ENCODE measurements at places on chromosomes 2 and 18.

GRCh38 chr2:55048508-55049042, 1.7 kb downstream of the RTN4 start:
- DNase-seq: peak; percentile 75

DNA sequence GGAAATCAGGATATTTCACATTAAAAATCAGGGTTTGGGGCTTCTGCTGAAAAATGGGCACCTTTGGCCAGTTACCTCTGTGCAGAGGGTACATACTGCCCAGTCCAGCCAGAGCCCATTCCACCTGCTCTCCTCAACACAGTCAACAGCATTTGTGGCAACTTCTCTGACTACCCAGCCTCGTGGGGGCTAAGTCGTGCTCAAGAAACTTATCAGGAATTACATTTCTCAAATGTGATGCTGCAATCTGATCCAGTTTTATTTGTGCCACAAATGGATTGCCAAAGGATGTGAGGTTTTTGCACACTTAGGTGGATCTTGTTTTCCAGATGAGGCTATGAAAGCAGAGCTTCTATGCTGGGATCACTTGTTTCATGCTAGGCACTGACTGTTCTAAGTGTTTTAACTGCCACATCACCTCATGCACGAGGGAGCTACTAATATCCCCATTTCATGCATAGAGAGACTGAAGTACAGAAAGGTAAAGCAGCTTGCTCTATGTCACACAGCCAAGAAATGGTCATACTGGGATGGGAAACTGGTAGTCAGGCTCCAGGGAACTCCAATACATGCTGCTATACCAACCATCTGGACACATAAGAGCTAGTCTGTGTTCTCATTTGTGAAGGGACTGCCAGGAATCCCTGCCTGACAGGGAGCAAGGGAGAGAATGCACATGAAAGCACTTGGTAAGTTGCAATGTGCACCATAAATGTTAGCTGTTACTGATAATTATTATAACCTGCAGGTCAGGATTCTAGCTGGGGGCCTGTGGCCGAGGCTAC, 89.0 kb upstream of the HK2 start:
- no peak for DNase-seq

DNA sequence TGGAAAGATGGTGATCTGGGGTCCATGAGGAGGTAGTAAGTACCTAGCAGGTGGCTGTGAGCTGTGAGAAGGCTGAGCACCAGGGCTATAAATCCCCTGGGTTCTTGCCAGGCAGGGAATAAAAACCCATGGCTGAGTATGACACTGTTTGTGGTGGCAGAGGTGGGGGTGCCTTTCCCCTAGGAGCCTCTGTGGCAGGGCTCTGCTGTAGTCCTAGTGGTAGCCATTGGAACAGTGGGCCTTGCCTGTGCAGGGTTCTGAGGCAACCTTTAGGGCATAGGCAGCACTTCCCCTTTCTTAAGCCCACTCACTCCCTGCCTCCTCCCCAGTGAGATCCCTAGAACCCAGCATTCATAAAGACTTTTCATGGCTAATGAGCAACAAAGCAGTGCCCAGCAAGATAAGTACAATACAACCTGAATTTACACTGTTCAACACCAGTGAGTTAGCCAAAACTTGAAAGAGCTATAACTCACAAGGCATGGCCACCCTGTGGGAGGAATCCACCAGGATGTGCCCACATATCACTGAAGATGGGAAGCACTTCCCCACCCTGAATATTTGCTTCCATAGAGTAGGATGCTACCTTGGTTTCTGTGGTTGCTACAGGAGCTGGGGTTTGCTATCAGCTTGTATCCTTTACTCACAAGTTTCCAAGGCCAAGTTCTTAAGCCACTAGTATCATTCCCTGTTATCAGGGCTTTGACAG, 100.9 kb upstream of the NEUROD1 start:
- peak; percentile 25 for DNase-seq

GRCh38 chr2:119522671-119523070, 1.6 kb downstream of the SCTR start:
- no peak for DNase-seq

DNA sequence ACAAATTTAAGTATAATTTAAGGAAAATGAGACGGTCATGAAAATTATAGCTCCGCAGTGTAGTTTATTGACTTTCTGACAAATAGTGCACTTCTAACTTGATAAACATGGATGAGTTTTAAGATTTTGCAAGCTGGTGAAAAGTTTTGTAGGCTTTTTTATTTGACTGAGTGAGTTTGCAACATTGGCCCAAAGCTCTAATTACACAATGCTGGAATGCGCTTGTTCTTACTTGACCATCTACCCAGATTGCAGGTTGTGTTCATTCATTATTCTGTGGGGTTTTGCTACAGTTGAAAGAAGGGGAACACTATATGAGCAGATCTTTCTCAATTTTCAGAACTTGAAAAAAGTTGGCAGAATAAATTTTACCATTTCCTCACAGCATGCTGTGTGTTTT, 13.5 kb downstream of the SPOPL start:
- DNase-seq: no peak

GRCh38 chr2:124318913-124319312, 293.8 kb downstream of the CNTNAP5 start:
- no peak for DNase-seq

- DNase-seq: no peak
Observed at GRCh38 chr18:3691705-3692104, 241.7 kb downstream of the TGIF1 start.

DNA sequence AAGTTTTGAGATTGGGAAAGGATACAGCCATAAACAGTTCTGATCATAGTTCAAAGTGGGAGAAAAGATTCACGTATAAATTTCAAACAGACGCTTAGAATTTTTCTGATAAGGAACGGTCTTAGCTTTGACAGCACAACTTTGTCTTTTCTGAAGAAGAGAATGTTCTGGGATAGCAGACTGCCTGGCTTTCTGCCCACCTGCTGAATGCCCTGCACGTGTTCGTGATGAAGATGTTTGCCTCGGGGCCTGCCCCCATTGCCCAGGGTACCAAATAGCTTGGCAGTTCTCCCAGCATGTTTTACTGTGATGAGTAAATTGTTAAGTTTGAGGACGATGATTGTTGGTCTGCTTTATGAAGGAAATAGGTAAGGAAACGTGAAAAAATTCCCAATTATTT, 4.6 kb downstream of the MRPL33 start:
- no peak for DNase-seq

- DNase-seq: no peak
Observed at GRCh38 chr2:118340103-118340502, 251.8 kb downstream of the INSIG2 start.

DNA sequence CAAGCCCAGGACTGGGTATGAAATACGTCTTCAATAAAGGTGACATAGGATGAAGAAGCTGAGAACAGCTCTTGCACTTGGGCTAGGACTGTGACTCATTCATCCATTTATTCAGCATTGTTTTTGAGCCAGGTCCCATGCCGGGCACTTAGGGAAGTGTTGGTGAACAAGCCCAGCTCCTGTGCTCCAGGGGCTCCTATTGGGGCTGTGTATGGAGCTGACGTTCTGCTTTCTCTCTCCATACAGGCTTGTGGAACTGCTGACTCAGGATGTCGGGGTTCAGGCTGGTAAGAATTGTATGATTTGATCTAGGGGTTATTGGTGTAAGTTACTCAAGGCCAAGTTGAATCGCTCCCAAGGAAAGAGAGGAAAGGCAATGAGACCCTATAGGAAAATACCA, 24.0 kb downstream of the MYO7B start:
- no peak for DNase-seq

- DNase-seq: no peak
Observed at GRCh38 chr2:132477436-132477835, 60.8 kb downstream of the GPR39 start.

DNA sequence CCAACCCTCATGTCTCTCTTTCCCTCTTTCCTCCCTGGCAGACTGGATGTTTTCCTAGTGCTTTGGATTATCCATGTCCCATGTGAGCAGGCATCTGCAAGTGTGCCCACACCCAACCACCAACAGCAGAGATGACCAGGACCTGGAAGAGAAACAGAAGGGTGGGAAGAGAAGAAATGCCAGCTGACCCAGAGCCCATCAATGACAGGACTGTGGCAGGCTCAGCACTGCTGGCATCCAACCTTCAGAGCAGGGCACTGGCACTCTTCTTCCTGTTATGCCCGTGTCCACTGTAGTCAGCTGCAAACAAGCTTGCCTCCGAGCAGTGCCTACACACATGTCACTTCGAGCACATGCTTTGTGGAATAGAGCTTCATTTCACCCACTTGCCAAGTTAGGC, 121.1 kb downstream of the TANC1 start:
- DNase-seq: no peak

GRCh38 chr2:230124757-230125431, 56.2 kb upstream of the SLC16A14 start:
- peak; percentile 95 for DNase-seq

GRCh38 chr2:138521821-138522220, 20.3 kb downstream of the SPOPL start:
- no peak for DNase-seq

GRCh38 chr2:42560899-42561298, 7.5 kb upstream of the MTA3 start:
- DNase-seq: no peak

GRCh38 chr2:215883799-215884198, 129.6 kb downstream of the MREG start:
- no peak for DNase-seq

GRCh38 chr2:197591339-197592072, 75.6 kb downstream of the MOB4 start:
- no peak for DNase-seq

DNA sequence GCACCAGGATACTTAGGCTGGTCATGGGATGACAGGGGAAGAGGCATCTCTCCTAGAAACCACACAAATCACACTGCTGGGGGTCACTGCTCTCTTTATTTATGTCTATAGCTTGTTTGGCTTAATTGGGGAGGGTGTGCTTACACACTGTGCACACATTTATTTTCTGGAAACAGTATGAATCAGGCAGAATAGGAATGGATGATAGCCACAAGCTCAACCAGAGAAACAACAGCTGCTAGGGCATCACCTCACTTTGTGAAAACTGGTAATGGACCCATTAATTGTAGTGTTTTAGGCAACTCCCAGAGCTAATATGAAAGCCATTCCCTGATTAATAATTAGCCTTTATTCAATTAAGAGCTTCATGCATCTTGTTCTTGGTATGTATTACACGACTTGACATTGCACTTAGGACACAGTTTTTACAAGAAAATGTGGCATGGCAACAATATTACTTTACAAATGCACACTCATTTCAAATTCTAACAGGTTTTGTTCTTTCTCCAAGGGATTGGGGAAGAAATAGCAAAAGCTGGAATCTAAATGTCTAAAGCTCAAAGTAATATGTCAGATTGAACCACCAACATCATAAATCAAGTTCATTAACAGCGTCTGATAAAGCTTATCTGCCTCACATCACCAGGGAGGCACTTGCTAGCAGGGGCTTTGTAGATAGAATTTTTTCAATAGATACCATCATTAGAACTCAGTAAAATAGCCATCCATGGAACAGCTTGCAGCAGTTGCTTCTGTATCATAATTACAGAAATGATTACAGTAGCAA, 361.9 kb upstream of the FSHR start:
- DNase-seq: no peak

DNA sequence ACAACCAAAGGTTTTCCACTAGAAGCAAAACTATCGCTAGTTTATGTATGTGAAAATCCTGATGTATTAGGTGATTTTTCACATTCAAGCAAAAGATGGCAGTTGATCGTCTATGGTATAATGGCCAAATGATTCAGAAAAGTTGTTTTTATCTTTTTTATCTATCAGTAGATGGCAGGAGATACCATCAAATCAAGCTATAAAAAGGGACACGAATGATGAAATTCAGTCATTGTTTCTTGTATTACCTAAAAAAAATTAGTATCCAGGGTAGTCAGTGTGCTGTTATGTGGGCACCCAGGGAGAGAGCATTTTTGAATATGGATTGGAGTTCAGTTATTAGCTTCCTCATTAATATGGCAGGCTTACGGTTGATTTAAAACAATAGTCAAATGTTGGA, 22.9 kb upstream of the CAVIN2 start:
- DNase-seq: no peak

DNA sequence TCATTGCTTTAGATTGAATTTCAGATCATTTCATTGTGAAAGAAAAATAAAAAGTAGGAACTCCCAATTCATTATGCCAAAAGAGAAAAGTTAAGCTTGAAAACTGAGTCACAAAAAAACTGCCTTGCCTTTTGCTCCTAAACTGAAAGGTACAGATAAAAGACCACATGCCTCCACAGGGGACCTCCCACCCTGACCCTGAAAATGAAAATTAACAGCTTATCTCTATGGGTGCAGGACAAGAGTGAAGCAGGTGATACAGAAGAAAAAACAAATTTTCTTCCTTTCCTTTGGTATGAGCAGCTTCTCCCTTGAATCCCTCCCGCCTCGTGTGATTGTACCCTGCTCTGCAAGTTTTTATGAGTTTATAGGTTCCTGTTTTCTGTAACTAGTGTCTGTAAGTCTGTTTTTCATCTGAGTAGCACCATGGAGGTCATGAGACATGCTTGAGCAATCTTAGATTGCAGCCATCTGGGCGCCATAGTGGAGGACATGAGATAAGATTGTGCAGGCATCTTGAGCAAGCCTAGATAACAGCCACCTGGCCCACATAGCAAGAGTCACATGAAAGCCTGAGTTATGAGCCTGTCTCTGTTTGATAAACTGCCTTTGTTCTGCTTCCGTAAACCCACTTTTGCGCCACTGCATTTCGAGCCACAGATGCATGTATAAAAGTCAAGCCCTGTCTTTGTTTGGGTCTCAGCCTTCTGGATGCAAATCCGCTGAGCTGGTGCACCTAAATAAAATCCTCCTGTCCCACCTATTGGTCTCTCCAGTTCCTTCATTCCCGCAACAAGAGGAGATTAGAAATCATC, 56.2 kb upstream of the DYNC1I2 start:
- peak; percentile 10 for DNase-seq

DNA sequence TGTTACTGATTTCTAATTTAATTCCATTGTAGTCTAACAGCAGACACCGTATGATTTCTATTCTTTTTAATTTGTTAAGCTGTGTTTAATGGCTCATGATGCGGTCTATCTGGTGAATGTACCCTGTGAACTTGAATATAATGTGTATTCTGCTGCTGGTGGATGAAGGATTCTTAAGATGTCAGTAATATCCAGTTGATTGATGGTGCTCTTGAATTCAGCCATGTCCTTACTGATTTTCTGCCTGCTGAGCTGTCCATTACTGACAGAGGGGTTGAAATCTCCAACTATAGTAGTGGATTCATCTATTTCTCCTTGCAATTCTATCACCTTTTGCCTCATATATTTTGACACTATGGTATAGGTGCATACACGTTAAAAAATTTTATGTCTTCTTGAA, 373.3 kb upstream of the RAB12 start:
- DNase-seq: no peak

All from HL-60 (cell line).